ENCODE measurements at places on chromosomes 13 and 19.

- no peak for DNase-seq
Observed at GRCh38 chr13:30033681-30034457, 183.5 kb upstream of the UBL3 start.

DNA sequence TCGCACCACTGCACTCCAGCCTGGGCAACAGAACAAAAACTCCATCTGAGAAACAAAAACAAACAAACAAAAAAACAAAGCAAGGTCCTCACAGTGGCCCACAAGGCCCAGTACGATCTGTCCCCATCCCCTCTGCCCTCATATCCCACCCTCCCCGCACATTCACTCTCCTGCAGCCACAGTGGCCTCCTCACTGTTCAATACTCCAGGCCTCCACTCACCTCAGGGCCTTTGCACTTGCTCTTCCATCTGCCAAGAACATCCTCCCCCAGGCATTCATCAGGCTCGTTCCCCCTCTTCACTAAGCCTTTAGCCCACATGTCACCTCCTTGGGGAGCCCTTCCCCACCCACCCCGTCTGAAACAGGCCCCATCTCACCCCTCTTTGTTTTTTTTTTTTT, 4.6 kb downstream of the TMEM143 start:
- DNase-seq: no peak

DNA sequence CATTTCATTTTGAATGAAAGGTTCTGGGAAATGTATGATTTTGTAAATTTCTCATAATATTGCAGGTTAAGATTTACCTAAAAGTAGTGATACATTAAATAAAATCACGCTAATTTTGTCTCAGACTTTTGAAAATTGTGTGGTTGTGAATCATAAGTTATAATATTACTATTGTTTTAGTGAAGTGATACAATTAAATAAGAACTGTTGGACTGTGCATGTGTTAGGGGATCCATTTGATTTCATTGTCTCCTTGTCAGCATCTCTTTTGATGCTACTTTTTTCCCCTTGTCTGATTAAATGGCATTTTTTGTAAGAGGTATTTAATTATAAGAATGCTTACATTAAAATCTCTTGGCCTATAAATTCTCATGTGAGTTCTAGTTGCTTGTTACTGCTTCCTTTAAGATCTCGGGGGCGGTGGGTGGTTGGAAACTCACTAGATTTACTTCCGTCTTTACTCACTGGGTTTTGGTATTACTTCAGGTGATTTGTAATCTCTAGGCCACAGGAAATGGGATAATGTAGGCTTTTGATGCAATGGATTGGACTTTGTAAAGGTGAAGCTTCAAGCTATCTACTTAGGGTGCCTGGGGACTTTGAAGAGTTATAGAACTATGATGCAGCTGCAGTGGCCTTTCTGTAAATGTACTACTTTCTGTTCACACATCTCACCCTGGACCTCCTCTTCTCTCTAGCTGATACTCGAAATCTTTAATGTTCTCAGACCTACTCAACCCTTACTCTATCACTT, 66.5 kb downstream of the PAN3 start:
- DNase-seq: peak; percentile 77

DNA sequence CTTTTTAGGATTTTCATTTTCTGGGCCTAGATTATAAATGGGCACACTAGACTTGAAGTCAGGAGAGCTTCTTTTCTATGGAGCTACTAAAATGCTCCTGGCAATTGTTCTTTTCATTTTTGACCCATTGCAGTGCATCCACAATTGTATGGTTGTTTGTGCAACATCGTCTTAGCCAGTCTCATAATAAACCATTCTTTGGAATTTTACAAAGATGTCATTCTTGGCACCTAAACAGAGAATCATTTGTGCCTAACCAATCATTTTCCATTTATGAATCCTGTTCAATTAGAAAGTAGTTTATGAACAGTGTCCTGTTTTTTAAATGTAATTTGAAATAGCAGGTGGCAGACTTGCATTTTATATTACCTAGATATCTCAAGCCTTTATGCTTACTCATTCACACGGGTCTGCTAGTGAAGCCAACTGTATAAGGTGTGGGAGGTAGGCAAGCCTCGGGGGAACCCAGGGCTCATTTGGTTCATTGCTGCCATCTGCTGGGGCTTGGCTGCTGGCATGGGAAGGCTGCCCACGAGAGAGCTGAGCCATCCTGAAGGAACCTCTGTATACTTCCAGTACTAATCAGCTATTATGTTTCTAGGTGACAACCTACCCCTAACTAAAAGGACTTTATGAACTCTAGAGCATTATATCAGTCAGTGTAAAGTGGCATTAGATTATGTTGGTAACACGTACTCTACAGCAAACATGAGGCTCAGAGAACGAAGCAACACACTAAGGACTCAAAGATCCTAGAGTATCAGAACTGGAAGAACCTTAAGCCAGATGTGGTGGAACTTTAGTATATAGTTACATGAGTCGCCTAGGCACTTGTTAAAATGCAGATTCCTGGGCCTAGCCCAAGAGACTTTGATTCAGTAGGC, 60.0 kb downstream of the TPT1 start:
- peak; percentile 75 for DNase-seq

- DNase-seq: no peak
Observed at GRCh38 chr19:18059297-18059696, 27.4 kb downstream of the IL12RB1 start.

GRCh38 chr19:13040232-13040947, 45.1 kb downstream of the NFIX start:
- no peak for DNase-seq

DNA sequence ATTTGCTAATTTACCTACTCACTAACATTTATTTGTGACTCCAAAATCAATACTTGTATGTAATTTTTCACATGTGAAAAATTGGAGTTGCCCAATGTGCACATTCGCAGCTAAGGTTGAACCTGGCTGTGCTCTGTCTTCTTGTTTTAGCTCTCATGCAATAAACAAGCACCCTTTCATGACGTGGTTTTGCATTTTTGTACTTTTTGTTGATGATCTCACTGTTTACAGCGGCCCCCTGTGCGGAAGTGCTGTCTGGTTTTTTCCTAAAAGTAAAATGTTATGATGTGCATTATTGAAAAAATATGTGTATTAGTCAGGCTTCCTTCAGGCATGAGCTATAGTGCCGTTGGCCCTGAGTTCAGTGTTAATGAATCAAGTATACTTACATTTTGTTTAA, 18.1 kb downstream of the DGKH start:
- no peak for DNase-seq

DNA sequence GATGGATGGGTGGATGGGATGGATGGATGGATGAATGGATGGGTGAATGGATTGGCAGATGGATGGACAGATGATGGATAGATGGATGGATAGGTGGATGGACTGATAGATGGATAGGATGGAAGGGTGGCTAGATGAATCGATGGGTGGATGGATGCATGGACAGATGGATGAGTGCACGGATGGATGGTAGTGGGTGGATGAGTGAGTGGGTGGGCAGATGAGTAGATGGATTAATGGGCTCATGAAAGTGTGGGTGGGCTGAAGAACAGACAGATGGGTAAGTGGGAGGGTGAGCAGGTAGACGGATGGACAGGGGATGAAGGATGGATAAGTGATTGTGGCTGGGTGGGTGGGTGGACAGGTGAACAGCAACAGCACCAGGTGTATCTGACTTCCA, 5.7 kb downstream of the SEMA6B start:
- no peak for DNase-seq

GRCh38 chr13:28166257-28166656, 27.9 kb downstream of the PAN3 start:
- no peak for DNase-seq

- peak; percentile 7 for DNase-seq
Observed at GRCh38 chr13:99374169-99374991, 67.2 kb upstream of the GPR183 start.
